ENCODE measurements at places on chromosomes 3 and 15. TPM values are rescaled to one million over a fixed set of nuclear protein-coding genes. Genes with fewer than 3 reads are reported as not detected.

The ITIH3 gene
- total RNA-seq = 4.5 TPM

The FBXL22 gene
- 1.4 TPM for total RNA-seq

The APBA2 gene
- 3.8 TPM for total RNA-seq

DNA sequence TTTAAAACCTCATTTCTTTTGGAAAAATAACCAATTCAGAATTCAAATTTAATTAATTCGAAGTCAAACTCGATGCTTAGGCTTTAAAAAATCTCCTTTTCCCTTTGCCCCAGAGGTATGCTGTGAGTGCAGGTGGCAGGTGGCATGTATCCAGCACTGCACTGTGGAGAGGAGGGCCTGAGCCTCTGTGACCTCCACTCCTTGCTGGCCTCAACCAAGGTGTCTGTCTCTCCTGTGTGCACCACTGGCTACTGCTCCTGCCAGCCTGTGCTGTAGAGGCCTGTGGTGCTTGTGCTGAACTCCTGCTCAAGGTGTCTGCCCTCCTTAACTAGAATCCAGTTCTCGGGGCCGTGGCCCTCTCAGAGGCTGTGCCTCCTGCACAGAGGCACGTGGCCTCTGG lies 56.2 kb upstream of the NEDD4 start:
- no peak overlapping the region for H3K27ac ChIP-seq
- no peaks in the 10 kb centered on the region for H3K4me1 ChIP-seq
- H3K4me3 ChIP-seq = no peak overlapping the region
- no peaks in the 10 kb centered on the region for H3K36me3 ChIP-seq

DNA sequence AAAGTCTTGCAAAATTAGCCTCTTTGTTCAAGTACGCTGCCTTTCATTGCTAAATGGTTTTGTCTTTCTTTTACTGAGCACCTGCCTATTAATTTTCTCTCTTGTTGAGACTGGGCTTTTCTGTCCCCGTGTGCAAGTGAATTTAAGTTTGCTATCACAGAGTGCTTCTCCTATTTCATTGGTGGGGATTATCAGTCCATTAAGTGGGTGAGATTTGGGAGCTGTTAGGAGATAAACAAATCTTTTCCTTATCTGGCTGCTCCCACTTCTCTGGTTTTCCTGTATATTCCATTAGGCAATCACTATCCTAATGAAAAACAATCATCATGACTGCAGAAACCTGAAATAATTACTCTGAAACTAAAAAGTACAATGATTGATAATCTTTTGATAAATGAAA lies 254.2 kb downstream of the NR1D2 start:
- H3K4me3 ChIP-seq = no peak overlapping the region
- DNase-seq = no peak
- no peaks in the 10 kb centered on the region for H3K4me1 ChIP-seq
- H3K27me3 ChIP-seq = no peaks in the 10 kb centered on the region

DNA sequence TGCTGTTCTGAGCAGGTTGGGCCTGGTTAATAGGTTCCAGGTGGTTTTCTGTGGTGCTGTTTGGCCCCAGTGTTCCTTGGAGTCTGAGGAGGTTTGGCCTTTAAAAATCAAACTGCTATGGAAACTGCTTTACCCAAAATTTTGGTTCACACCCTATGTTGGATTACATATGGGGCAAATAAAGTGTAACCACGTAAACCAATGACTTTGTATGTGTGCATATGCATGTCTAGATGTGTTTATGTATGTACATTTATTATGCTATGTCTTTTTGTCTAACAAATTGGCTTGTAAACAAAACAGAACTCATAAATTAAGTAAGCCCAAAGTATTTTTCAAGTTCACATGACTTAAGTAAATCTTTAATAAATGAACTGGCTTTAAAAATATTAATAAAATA lies 8.9 kb upstream of the XCR1 start:
- no peaks in the 10 kb centered on the region for H3K4me1 ChIP-seq
- H3K27ac ChIP-seq = no peak overlapping the region
- no peak overlapping the region for H3K4me3 ChIP-seq
- no peaks in the 10 kb centered on the region for H3K27me3 ChIP-seq

GRCh38 chr3:49476563-49476962 lies 6.5 kb downstream of the DAG1 start:
- peaks cover 27% of the 10 kb centered on the region for H3K36me3 ChIP-seq
- DNase-seq = no peak
- H3K4me1 ChIP-seq = peaks cover 21% of the 10 kb centered on the region
- H3K27ac ChIP-seq = no peak overlapping the region

GRCh38 chr3:170611751-170612150 lies 25.9 kb upstream of the SLC7A14 start:
- no peak for DNase-seq
- no peak overlapping the region for H3K27ac ChIP-seq
- H3K27me3 ChIP-seq = no peaks in the 10 kb centered on the region
